ENCODE measurements at places on chromosomes 4 and X. TPM values are rescaled to one million over a fixed set of nuclear protein-coding genes. Genes with fewer than 3 reads are reported as not detected.

DNA sequence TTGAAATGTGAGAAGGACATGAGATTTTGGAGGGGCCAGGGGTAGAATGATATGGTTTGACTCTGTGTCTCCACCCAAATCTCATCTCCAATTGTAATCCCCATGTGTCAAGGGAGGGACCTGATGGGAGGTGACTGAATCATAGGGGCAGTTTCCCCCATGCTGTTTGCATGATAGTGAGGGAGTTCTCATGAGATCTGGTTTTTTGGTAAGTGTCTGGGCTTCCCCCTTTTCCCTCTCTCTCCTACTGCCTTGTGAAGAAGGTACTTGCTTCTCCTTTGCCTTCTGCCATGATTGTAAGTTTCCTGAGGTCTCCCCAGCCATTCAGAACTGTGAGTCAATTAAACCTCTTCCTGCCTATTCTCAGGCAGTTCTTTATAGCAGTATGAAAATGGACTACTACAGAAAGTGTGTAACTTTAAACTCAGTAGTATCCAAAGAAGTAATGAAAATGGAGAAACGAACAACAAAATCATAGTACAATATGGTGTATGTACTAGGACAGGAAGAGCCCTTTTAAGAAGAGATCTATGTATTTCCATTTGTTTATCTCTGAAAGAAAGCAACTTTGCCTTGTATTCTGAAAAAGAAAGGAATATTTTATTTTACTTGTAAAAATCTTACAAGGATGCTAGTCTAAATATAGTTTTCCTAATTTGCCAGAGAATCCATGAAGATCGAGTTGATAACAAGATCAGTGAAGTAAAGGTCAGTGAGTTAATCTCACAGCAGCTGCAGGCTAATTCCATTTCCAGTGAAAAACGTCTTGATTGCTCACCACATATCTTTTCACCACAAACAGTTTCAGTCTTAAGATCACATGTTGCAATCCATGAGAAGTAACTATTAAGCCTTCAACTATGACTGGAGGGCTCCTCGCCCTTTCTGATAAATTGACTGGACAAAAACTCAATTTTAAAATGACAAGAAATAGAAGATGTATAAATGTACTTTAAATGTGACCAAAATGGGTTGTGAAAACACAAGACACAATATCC, 20.5 kb downstream of the PKD2 start:
- peak; percentile 94 for DNase-seq

MAGEC2 gene
- not detected for polyA plus RNA-seq

DNA sequence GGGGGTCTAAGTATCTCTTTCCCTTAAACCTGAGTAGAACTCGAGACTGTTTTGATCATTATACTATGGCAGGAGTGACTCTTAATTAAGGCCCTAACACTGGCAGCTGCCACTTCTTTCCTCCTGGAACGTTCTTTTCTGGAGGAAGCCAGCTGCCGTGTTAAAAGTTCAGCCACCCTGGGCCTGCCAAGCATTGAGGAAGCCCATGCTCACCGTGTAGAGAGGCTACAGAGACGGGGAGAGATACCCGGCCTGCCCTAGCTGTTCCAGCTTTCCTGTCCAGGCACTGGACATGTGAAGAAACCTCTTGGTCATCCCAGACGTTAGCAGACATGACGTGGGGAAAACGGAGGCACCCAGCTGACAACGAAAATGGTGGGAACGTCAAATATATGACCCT, 274.1 kb downstream of the ARHGAP10 start:
- no peak for DNase-seq

GAGE1 gene
- not detected for polyA plus RNA-seq

ITM2A gene
- 10.3 TPM for polyA plus RNA-seq

CHRNA9 gene
- polyA plus RNA-seq = not detected

GRCh38 chr4:169664615-169665014, 44.2 kb downstream of the CLCN3 start:
- DNase-seq = no peak

DNA sequence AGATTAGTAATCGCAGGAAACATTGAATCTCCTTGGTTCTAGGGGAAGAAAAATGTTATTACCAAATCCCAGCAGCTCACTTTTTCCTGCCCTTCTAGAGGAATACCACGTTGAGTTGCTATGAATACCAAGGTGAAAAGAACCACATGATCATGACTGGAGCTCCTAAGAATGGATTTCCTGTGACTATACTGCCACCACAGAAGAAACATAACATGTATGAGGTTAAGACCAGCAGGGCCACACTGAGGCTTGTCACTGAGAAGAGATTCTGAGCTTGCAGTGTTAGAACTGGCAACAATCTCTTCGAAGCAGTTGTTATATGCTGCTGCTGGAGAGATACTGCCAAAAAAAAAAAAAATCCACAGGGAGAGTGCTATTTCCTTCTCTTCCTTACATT, 1235.3 kb downstream of the FSTL5 start:
- DNase-seq = no peak

- no peak for DNase-seq
Observed at GRCh38 chrX:87140800-87141483, 376.7 kb upstream of the KLHL4 start.

STPG2 gene
- not detected for polyA plus RNA-seq

SPACA5 gene
- not detected for polyA plus RNA-seq

TRIM75 gene
- not detected for polyA plus RNA-seq

- no peak for DNase-seq
Observed at GRCh38 chr4:34309383-34309906, 1934.9 kb downstream of the ARAP2 start.

- DNase-seq = no peak
Observed at GRCh38 chr4:67109276-67109675, 436.0 kb downstream of the CENPC start.

WAS gene
- 0.25 TPM for polyA plus RNA-seq

TEC gene
- polyA plus RNA-seq = 0.06 TPM

RAI2 gene
- polyA plus RNA-seq = not detected

DNA sequence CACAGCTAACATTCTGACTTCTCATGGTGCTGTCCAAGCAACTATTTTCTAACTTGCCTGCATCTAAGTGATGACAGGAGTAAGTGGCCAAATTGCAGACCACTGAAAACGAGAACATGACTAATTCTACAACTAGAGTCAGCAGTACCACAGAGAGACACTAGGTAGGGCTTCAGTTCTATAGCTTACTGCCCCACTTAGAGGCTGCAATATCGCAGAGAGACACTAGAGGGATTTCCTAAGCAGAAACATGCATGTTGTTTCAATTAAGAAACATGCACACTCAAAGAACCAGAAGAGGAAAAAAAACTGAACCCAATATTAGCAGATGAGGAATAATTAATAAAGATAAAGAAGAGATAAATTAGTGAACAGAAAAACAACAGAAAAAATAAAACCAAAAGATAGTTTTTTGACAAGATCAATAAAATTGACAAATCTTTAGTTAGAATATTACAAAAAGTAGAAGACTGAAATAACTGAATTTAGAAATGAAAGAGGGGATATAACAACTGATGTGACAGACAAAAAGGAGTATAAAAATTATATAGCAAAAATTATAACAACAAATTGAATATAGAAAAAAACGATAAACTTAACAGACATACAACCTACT, 100.8 kb downstream of the SPIN4 start:
- DNase-seq = peak; percentile 47

DNA sequence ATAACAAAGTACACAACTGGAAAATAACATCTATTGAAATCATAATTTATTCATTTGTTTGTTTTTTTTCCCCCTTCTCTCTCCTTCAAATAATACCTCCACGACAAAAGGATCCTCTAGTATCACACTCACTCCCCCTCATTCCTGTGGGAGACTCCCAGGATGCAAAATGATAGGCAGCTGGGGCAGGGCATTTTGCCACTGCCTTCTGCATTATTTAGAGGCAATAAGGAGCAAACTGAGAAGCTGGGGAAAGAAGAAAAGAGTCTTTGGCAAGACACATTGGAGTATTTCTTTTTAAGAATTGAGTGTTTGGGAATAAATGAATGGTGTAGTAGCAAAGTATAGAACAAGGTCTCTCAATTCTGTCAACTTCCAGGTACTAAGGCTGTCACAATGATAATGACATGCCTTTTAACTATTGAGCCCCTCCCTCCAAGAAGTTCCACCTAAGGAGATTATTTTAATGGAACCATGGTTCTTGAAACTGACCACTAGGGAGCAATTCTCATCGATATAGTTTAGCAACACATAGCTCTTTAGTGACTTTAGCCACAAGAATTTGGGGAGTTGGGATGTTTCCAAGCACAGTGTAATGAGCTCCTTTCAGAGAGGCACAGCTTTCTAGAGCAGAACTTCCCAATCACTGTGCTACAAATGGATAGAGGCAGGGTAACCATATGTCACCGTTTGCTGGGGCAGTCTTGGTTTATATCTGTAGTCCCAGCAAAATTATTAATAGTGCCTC, 303.3 kb downstream of the FRMPD4 start:
- peak; percentile 56 for DNase-seq

- no peak for DNase-seq
Observed at GRCh38 chr4:168877511-168878491, 132.3 kb downstream of the CBR4 start.

PITX2 gene
- 15.4 TPM for polyA plus RNA-seq

DNA sequence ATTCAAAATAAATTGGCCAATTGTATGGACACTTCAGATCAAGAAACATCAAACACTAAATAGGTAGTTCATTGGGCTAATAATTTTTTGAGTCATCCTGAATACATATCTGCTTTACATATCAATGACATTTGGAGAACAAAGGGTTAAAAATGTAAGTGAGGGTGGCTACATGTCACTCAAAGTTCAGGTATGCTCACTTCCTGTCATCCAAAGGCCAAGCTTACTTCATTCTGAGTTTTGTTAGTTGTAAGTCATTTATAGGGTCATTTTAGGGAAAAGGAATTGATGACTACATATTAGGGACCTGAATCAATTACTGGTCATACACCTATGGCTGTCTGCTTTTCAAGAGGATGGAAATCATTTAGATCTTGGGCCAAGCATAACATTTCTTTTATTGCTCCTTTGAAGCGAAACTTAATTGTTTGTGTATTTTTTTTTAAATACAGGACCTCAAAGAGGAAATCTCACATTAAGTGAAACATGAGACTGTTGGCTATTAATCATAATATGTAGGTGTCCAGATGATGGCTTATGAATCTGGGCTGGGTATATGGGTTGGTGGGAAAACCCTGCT, 119.2 kb upstream of the LEF1 start:
- no peak for DNase-seq

TLR3 gene
- polyA plus RNA-seq = 1.1 TPM

TGIF2LX gene
- polyA plus RNA-seq = not detected

DNA sequence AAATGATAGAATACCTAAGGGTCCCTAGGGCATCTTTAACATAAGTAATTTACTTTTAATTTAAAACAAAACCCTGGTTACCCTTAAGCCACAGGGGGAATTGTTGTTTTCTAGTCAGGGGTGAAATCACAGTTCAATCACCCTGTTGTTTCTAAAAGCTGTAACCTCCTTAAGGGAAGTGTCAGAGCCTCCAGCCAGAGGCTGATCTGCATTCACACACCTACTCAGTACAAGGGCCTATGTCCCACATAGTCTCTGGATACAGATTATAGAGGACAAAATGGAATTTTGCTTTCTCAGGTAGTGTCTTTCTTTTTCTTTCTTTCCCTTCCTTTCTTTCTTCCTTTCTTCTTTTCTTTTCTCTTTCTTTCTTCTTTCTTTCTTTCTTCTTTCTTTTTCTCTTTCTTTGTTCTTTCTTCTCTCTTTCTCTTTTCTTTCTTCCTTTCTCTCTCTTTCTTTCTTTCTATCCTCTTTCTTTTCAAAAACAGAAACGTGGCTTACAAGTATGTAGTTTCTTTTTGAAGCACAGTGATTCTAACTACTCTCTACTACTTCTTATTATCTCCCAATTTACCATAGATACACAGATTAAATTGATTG, 31.1 kb upstream of the BMPR1B start:
- no peak for DNase-seq

GRCh38 chr4:43337707-43338106, 445.2 kb downstream of the GRXCR1 start:
- DNase-seq = no peak

- no peak for DNase-seq
Observed at GRCh38 chr4:184628103-184628502, 21.1 kb downstream of the CASP3 start.

- DNase-seq = no peak
Observed at GRCh38 chr4:80271801-80272200, 5.3 kb downstream of the FGF5 start.

RIPPLY1 gene
- not detected for polyA plus RNA-seq

DNA sequence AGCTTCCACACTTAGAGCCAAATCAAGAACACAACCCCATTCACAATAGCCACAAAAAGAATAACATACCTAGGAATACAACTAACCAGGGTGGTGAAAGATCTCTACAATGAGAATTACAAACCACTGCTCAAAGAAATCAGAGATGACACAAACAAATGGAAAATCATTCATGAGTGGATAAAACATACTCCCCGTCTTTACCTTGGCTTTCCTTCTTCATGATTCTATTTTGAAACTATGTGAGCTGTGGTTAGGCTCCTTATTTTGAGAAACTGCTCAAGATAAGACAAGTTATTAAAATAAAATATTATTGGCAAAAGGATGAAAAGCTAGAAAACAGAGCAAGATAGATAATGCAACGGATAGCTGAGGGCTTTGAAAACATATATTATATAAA, 598.1 kb upstream of the FAT1 start:
- no peak for DNase-seq

- DNase-seq = no peak
Observed at GRCh38 chrX:64427787-64428186, 32.5 kb upstream of the MTMR8 start.

GCNA gene
- 0.26 TPM for polyA plus RNA-seq

DNA sequence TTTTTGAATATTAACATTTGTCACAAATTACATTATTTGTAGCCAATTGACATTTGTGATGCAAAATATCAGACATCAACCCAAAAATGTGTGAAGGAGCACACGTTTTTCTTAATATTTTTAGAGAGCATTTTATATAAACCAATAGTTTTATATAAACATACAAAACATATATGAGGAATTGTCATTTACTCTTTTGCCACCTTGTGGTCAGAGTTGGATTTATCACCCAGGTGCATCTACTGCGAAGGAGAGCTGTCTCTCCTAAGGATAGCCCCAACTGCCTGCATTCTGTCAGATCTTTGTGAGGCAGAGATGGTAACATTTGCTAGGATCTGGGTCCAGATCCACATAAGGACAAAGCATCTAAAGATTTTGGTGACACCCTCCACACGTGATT, 2.5 kb upstream of the USP27X start:
- peak; percentile 6 for DNase-seq

- DNase-seq = no peak
Observed at GRCh38 chr4:107065201-107065600, 29.1 kb upstream of the DKK2 start.

DNA sequence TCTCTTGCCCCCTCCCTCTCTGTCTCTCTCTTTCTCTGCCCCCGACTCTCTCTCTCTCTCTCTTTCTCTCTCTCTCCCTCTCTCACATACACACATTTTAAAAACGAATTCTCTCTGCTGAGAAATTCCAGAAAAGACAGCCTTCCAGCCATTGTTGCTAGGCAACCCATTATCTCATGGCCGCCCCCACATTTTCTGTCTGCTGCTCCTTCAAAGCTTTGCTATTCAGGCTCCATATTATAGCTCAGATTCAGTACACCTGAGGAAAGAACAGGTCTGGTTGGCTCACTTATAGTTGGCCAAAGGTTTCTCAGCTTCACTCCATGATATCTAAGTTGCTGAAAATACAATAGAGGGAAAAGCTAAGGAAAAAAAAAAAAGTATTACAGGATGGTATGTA, 174.4 kb upstream of the RADX start:
- no peak for DNase-seq

SPARCL1 gene
- polyA plus RNA-seq = not detected
